CD4-positive, alpha-beta T cell treated with Interleukin-6 at 100 ng/mL for 8 hours (primary cell): ENCODE measurements at places on chromosomes 3 and 15.

DNA sequence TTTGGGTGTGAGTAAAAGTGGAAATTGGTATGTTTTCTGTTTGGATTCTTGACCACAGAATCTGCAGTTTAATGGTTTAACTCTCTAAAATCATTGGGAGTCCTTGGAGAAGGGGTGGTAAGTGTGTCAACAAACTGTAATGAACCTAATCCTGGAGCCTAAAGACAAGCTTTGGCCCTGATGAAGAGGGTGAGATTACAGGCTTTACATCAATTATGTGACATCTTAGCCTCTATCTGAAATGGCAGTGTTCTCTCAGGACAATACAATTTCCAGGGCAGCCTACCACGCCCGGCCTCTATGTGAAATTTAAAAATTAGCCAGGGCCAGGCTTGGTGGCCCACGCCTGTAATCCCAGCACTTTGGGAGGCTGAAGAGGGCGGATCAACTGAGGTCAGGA, 4.3 kb upstream of the PKM start:
- DNase-seq: no peak

DNA sequence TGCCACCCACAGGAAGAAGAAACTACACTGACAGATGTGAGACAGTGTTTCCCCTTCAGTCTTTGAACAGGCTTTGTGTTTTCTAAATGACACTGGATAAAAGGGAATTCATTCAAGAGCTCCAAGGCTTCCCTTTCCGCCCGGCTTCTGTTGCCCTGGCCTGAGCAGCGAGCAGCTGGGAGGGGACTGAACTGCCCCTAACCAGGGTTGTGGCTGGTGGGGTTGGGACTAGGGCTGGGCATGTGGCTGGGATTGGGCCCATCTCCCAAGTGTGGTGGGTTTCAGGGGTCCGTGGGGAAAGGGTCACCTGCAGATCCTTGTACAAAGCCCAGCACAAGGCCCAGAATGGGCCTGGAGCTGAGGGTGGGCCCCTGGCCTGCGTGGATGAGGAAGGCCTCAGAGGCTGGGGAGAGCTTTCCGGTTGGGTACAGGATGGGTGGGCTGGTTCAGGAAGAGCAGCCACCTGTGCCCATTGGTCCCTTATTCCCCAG, 10.4 kb downstream of the VILL start:
- no peak for DNase-seq

DNA sequence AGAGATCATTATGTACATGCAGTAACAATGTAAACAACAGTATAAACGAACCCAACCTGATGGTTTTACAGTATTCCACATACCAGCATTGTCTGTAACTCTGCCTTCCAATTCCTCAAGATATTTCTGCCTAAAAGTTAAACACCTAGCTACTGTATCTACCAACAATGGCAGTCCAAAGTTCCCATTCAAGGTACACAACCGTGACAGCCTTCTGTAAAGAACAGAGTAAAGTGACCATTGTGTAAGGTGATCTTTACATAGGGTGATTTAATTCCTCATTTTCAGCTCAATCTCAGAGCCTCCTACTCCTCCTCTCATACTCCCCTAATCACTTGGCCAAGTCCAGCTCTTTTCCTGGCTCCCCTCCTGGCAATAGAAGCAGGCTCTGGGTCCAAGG, 10.4 kb downstream of the SECISBP2L start:
- DNase-seq: no peak

- DNase-seq: no peak
Observed at GRCh38 chr3:22728406-22728805, 474.7 kb upstream of the UBE2E2 start.

GRCh38 chr3:49132437-49133225, at the start of gene LAMB2:
LAMB2 (minus strand) TSS chr3:49133050; CDS start chr3:49132867, 183 bp downstream.
- DNase-seq: no peak

GRCh38 chr3:16840101-16840424, 44.7 kb upstream of the PLCL2 start:
- DNase-seq: no peak

DNA sequence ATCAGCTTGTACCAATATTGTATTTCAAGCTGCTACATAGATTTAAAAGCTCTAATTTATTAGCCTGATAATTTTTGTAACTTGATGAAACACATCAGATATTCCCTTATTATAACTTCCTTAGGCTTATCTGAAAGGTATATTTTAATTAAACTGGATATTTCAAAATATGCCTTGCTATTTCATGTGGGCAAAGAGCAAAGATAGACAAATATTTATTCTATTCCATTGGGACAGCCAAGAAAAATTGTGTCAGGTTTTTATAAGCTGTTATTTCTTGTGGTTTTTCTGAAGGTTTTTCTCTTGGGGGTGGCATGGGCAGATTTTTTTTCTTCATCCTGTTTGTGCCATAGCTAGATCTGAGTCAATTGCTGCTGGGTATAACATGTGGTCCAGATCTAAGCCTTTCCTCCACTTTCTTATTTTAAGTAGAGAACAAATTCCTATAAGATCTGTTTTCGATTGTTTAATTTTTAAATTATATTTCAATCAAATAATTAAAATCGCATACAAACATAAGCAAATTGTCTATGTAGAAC, 249.5 kb downstream of the NAALADL2 start:
- DNase-seq: no peak

DNA sequence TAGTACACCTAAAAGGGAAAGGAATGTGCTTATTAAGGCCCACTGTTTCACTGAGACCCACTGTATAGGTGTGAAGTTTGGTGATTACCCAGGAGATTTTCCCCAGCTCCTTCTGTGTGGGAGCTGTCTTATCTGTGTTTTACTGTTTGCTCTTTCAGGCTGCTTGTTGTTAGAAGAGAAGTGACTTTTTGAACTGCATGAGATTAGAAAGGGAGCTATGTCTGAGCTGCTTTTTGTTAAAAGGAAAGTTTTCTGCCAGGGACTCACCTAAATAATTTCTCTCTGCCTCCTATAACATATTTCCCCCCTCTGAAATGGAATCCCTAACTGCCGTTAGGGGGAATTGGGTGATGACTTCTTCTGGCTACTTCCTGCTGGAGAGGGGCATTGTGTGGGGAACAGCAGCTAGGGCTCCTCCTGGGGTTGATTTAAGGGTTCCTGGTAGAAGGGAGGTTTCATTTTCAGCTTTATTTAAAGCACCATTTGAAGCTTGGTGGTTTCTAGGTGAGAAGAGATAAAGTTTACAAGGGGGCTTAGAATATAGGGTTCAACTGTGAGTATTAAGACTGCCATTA, 77.1 kb upstream of the ATP11B start:
- no peak for DNase-seq
